ENCODE measurements at places on chromosomes 5 and 9.
A peak's percentile ranks its signal among the peaks of the same experiment; 100 is the strongest.

GRCh38 chr5:7894439-7894838, 25.5 kb downstream of the MTRR start:
- no peak overlapping the region for H3K4me3 ChIP-seq
- peaks cover 89% of the 10 kb centered on the region for H3K36me3 ChIP-seq
- no peaks in the 10 kb centered on the region for H3K4me1 ChIP-seq
- no peak for DNase-seq

DNA sequence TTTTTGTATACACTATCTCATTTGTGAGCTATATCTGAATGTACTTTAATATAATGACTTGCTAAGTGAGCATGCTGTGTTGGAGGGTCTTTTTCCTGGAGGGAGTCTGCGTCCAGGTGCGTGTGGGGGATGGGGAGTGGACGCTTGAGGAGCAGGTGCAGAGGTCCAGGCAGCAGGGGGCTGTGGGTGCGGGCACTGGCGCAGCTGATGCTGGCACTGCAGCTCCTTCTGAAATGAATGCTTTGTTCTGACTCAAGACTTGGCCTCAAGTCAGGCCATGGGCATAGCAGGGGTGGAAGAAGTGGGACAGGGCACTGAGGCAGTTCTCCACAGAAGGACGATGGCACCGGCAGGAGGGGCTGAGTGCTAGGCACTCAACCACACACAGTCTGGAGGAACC, 165.7 kb upstream of the IRX1 start:
- peaks cover 7% of the 10 kb centered on the region for H3K27me3 ChIP-seq
- peaks cover 4% of the 10 kb centered on the region for H3K4me1 ChIP-seq
- H3K27ac ChIP-seq = no peak overlapping the region
- H3K4me3 ChIP-seq = no peak overlapping the region
- DNase-seq = no peak

DNA sequence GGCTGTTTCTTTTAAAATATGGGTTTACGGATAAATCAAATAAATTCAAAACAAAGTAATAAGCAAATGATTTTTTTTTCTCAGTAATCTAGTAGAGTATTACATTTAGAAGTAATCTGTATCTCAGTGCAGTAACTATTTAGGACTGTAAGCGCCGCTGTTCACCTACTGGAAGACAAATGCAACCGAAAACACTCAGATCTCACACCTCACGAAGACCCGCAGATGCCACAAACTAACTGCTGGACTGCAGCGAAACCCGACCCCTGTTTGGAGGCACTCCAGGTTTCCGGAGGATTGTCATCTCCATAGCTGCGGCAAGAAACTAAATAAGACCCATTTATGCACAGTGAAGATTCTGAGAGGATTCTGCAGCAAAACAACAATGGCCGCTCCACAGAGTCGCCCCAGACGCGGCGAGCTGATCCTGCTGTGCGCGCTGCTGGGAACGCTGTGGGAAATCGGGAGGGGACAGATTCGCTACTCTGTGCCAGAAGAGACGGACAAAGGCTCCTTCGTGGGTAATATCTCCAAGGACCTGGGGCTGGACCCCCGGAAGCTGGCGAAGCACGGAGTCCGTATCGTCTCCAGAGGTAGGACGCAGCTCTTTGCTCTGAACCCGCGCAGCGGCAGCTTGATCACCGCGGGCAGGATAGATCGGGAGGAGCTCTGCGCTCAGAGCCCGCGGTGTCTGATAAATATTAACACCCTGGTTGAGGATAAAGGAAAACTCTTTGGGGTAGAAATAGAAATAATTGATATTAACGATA, at the start of gene PCDHGA8:
Gene PCDHGA8 (plus strand): TSS at position 205 of the 770 bp plus-strand sequence. CDS start 181 bp downstream, at position 386.
- peak within 1 kb of the TSS; percentile 20 for H3K4me3 ChIP-seq
- DNase-seq = no peak
- no peaks in the 10 kb centered on the region for H3K36me3 ChIP-seq
- no peak within 1 kb of the TSS for H3K27ac ChIP-seq

DNA sequence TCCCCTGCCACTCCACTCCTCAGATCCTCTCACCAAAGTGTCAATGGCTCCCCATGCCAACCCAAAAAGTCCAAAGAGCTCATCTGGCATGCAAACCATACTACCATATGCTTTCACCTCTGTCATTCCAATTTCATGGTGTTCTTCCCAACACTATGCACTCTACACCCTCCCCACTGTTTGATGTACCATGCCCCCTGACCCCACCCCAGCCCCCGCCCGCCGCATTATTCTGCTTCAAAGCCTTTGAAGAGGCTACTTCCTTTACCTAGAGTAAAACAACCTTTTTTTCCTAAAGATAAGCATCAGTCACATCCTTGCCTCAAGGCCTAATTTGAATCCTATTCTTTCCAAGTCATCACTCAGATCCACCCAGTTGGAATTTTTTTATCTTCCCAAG, 226.3 kb downstream of the DEPDC1B start:
- no peak overlapping the region for H3K4me3 ChIP-seq
- no peaks in the 10 kb centered on the region for H3K36me3 ChIP-seq
- no peak for DNase-seq
- no peaks in the 10 kb centered on the region for H3K27me3 ChIP-seq

- peak; percentile 44 for DNase-seq
- no peak overlapping the region for H3K27ac ChIP-seq
Observed at GRCh38 chr9:129256959-129257713, 79.1 kb upstream of the IER5L start.

GRCh38 chr5:44847206-44847852, 38.6 kb downstream of the MRPS30 start:
- H3K27me3 ChIP-seq = no peaks in the 10 kb centered on the region

Data from endodermal cell (in vitro differentiated cells).